ENCODE measurements at places on chromosomes 2 and 18. TPM values are rescaled to one million over a fixed set of nuclear protein-coding genes. Genes with fewer than 3 reads are reported as not detected.

GRCh38 chr18:25805323-25805722, 285.1 kb downstream of the SS18 start:
- H3K27ac ChIP-seq, result no peak overlapping the region
- peaks cover 14% of the 10 kb centered on the region for H3K27me3 ChIP-seq
- H3K4me1 ChIP-seq, result no peaks in the 10 kb centered on the region

DNA sequence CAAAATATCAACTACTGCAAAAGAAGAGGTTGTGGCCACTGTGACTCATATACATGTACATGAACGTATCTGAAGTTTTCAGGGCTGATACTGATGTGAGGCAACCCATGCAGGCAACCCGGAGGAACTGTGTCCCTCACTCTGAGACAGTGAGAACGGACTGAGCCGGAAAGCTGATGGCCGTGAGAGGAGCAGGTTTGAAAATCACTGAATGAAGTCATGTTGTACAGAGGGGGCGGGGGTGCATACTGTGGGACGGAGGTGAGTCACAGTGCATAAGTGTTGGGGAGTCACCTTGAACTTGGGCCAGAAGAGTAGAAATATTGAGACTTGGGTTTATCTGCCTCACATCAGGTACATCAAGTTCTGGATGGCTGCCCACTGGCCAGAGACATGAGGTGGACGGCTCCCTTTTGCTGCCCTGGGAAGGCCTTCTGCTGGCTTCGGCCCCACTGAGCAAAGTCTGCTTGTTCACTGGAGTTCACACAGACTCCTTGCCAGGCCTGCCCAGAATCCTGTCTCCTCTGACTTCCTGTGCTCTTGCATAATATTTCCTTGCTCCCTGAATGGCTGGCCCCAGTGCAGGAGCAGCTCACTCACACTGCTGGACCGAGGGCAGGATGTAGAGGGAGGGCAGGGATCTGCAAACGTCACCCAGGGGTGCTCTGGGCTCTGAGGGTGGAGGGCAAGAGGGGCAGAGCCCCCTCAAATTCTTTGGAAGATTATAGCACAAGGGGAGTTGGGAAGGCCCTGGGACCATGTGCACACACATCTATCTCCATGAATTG, 18.1 kb downstream of the EPAS1 start:
- no peaks in the 10 kb centered on the region for H3K36me3 ChIP-seq
- DNase-seq, result no peak
- H3K27me3 ChIP-seq, result peaks cover 5% of the 10 kb centered on the region
- no peak overlapping the region for H3K27ac ChIP-seq

DNA sequence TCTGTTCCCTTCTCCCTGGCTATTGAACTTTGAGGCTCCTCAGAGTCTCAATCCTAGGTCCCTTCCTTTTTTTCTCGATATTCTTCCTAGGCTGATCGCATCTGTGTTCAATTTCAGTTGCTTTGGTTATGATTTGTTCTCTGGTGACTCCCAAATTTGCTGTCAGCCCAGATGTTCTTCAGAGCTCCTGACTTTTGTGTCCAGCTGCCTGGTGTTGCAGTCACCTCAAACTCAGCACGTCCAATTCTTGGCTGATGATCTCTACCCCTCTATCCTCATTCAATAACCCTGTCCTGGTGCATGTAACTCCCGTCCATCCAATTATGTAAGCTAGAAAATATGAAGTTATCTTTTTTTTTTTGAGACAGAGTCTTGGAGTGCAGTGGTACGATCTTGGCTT, 31.4 kb downstream of the DIS3L2 start:
- no peaks in the 10 kb centered on the region for H3K27me3 ChIP-seq
- no peak for DNase-seq
- peaks cover 74% of the 10 kb centered on the region for H3K4me1 ChIP-seq
- H3K4me3 ChIP-seq, result no peak overlapping the region
- no peak overlapping the region for H3K27ac ChIP-seq

- H3K4me1 ChIP-seq, result no peaks in the 10 kb centered on the region
- peaks cover 5% of the 10 kb centered on the region for H3K27me3 ChIP-seq
- H3K27ac ChIP-seq, result no peak overlapping the region
- DNase-seq, result no peak
Measured at GRCh38 chr2:227198866-227199265, 34.4 kb downstream of the COL4A3 start.

DNA sequence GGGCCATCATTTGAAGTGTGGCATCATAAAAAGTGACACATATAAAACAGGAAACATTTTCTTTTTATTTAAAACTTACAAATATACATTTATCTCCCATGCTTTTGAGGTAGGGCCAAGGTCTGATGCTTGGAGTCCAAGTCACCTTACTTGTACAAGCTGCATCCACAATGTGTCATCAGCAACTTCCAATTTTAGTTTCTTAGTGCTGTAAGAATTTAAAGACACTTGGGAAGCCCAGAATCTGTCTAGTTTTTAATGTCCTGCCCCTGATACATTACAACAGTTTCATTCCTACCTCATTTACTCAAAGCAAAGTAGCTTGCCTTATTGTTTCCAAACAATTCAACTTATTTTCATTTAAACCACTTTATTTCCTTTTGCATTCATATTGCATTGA, 297.7 kb downstream of the MTX2 start:
- H3K27me3 ChIP-seq, result peaks cover 25% of the 10 kb centered on the region
- no peaks in the 10 kb centered on the region for H3K36me3 ChIP-seq
- H3K27ac ChIP-seq, result no peak overlapping the region

GRCh38 chr18:34978533-34978893, 62.7 kb upstream of the MAPRE2 start:
- H3K4me3 ChIP-seq, result peak overlapping the region; percentile 98
- no peak for DNase-seq
- peak overlapping the region; percentile 88 for H3K27ac ChIP-seq
- H3K27me3 ChIP-seq, result no peaks in the 10 kb centered on the region
- peaks cover 28% of the 10 kb centered on the region for H3K4me1 ChIP-seq

- H3K4me3 ChIP-seq, result no peak overlapping the region
- no peaks in the 10 kb centered on the region for H3K27me3 ChIP-seq
- no peak for DNase-seq
- H3K27ac ChIP-seq, result no peak overlapping the region
Measured at GRCh38 chr18:42222557-42222956, 267.5 kb downstream of the PIK3C3 start.

DNA sequence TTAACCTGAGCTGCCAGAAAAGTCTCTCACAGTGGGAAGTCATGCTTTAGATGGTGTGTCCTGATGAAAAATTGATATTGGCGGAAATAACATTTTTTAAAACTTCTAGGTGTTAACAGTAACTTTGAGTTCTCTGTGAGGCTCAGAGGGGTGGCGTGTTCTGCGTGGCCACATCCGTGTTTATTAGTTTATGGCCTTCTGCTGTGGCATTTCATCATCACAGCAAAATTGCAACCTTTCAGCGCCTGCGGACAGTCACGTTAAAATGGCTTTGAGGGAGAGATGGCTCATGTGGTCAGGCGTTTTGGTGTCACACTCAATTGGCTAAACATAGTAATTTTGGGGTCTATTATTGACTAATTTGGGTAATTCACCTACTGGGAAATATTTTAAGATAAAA, 42.4 kb downstream of the KLHL29 start:
- H3K27ac ChIP-seq, result no peak overlapping the region
- H3K4me1 ChIP-seq, result no peaks in the 10 kb centered on the region
- no peak for DNase-seq
- H3K4me3 ChIP-seq, result no peak overlapping the region
- H3K27me3 ChIP-seq, result peaks cover 9% of the 10 kb centered on the region

GRCh38 chr18:63255435-63255834, 64.1 kb downstream of the BCL2 start:
- no peak overlapping the region for H3K27ac ChIP-seq
- H3K27me3 ChIP-seq, result no peaks in the 10 kb centered on the region
- H3K36me3 ChIP-seq, result peaks cover 9% of the 10 kb centered on the region
- no peak for DNase-seq
- peaks cover 79% of the 10 kb centered on the region for H3K4me1 ChIP-seq

The SEMA4F gene
- total RNA-seq, result 16.5 TPM

DNA sequence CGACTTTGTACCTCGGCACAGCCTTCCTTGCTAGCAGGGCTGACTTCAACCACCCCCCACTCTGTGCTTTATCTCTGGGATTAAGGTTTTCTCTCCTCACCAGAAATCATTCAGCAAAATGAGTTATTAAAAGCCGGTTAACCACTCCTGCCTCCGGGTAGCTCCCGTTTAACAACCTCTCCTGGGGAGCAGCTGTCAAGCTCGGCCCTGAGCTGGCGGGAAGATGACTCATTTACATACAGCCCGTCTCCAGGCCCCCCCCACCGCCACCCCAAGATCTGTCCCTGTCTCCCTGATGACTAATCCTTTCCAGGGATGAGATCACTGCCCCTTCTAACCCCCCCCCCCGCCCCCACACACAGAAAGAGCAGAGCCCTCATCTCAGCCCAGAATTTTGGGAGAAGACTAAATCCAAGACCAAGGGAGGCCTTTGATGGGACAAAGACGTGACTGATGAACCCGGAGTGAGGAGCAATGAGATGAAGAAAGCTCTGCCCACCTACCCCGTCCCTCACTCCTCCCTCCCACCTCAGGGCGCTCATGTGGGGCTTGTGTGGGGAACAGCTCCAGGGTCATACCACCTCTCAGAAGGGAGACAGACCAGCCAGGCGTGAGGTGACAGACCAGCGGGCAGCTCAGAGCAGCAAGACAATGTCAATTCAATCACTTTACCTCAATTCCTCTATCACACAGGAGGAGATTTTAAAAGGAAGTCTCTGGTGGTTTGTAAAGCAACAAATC, 131.4 kb downstream of the MSH2 start:
- H3K4me1 ChIP-seq, result no peaks in the 10 kb centered on the region
- H3K27me3 ChIP-seq, result no peaks in the 10 kb centered on the region
- no peak for DNase-seq
- no peak overlapping the region for H3K27ac ChIP-seq

DNA sequence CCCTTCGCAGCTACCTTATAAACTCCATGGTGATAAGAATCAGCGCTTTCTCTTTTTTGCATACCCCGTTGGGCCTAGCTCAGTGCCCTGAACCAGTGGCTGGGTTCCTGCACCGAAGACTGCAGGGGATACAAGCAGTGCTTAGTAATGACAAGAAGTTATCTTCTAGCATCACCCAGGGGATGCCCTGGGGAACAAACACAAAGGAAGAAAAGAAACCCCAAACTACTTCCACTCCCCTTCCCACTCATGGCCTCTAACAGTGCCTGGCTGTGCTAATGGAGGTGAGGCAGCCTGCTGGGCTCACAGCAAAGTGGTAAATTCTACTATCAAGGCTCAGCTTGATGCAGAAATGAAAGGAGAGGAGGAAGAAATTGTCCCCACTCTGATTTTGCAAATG, 314.7 kb downstream of the TXNL1 start:
- DNase-seq, result no peak
- H3K27ac ChIP-seq, result no peak overlapping the region
- H3K4me1 ChIP-seq, result no peaks in the 10 kb centered on the region
- no peaks in the 10 kb centered on the region for H3K36me3 ChIP-seq
- H3K27me3 ChIP-seq, result peaks cover 5% of the 10 kb centered on the region

The CRYBA2 gene
- not detected for total RNA-seq

GRCh38 chr2:201093573-201093972, 21.8 kb downstream of the NDUFB3 start:
- H3K36me3 ChIP-seq, result no peaks in the 10 kb centered on the region
- no peaks in the 10 kb centered on the region for H3K27me3 ChIP-seq
- no peak overlapping the region for H3K4me3 ChIP-seq

DNA sequence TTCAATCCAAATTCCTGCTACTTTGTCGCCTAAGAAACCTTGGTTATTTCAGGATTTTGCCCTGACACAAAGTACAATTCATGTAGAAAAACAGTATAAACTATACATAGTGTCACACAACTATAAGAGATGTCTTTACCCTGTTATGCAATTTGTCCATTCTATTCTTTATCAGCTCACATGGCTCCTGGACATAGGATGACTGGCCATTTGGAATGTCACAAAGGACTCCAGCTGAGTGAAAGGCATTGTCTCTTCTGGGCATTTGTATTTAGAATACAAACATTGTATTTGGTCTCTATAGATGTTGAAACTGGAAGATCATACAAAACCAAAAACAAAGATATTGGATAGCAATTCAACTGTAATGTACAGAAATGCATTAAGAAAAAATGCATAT, 944.6 kb upstream of the LRRTM1 start:
- H3K4me1 ChIP-seq, result no peaks in the 10 kb centered on the region
- H3K27me3 ChIP-seq, result no peaks in the 10 kb centered on the region
- no peak for DNase-seq
- H3K36me3 ChIP-seq, result no peaks in the 10 kb centered on the region

- H3K27me3 ChIP-seq, result peaks cover 1% of the 10 kb centered on the region
- H3K36me3 ChIP-seq, result no peaks in the 10 kb centered on the region
- no peak overlapping the region for H3K4me3 ChIP-seq
- no peak for DNase-seq
- no peaks in the 10 kb centered on the region for H3K4me1 ChIP-seq
Measured at GRCh38 chr2:132725748-132726147, 55.7 kb upstream of the LYPD1 start.

The SERPINB3 gene
- not detected for total RNA-seq

The SCN2A gene
- total RNA-seq, result not detected

DNA sequence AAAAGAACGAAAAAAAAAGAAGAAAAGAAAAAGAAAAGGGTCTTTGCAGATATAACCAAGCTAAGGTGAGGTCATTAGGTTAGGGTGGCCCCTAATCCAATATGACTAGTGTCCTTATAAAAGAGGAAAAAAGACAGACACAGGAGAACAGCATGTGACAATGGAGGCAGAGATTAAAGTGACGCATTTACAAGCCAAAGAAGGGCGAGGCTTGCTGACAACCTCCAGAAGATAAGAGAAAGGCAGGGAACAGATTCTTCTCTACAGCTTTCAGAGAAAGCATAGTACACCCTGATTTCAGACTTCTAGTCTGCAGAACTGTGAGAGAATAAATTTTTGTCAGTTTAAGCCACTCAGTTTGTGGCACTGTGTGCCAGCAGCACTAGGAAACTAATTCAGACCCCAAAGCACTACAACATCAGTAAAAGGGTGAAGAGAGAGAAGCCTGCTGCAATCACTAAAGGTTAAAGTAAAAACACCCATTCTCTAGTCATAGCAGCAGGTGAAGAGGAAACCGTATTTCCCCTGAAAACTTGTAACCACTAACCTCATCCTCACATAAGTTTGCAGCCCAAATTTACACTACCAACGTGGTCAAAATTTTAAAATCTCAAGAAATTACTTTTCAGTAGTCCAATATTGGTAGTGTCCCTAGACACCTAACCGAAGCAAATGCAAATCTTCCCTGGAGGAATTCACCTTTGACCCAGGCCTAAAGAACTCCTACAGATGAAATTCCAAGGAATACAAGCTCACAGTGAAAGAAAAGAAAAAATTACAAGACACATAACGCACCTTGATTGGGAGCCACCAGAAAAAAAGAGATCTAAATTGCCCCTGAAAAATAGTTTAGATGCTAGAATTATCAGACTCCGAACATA, 17.5 kb downstream of the REEP1 start:
- H3K36me3 ChIP-seq, result no peaks in the 10 kb centered on the region
- peak overlapping the region; percentile 55 for H3K27ac ChIP-seq
- H3K4me1 ChIP-seq, result peaks cover 16% of the 10 kb centered on the region
- H3K27me3 ChIP-seq, result no peaks in the 10 kb centered on the region
- DNase-seq, result peak; percentile 13
- no peak overlapping the region for H3K4me3 ChIP-seq

Data from naive thymus-derived CD8-positive, alpha-beta T cell (primary cell).